ENCODE measurements at places on chromosomes 1 and 21.

DNA sequence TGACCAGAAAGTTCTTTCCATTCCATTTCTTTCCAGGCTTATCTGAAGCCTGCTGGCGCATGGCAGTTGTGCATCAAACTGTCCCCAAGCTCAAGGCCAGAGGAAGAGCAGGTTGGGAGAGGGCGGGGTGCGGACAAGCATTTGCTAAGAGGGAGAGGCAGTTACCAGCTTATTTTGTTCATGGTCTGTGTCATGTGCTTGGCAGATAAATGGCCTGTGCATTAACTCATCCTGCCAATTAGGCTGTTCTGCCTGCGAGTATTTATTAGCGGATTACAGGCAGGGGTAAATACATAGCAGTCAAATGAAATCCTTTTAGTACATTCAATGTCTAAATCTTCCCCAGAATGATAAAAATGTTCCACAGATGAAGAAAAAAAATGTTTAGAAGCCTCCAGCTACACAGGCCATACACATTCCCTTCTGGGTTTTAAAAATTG is 48.9 kb upstream of the B3GALNT2 start:
- DNase-seq: no peak

GRCh38 chr1:85306236-85306635 is 29.8 kb upstream of the BCL10 start:
- DNase-seq: no peak

DNA sequence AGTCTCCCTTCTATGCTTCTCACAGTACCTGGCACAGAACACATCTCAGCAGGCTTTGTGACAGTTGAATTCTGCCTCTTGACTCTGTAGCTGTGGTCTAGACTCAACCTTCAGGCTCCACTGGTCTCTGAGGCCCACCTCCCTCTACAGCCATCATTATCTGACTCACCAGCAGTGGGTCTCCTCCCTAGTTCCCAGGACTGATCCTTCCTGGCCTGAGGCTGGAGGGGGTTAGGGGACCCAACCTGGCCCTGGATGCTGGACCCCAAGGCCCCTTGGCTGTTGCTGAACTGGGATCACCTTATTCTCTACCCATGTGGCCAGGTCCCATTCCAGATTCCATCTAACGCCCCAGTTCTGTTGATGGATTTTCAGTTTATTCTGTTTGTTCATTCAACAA is 43.1 kb upstream of the FOXO6 start:
- no peak for DNase-seq

DNA sequence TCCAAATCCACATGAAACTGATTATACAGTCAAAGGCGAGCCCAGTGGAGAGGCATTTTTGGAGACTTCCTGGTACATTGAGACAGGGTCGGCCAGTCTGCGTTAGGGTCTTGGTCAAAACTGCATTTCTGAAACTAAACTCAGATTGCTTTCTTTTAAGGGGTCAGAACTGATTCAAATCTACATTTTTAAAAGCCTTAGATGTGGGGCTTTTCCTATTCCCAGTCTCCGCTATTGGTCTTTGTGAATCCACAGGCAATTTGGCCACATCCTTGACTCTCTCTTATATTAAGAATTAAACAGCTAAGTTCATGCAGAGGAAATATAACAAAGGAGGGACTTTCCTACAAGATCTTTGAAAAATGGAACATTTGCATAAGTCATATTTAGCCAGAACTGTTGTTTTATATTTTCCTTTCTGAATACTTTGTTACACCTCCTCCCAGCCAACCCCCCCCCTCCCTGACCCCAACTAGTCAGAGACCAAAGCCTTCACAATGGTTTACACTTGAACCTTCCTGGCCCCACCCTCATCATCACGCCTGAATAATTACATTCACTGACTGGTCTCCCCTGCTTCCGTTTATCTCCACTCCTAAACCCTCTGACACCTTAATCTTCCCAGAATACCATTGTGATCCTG is 30.9 kb downstream of the SELL start:
- DNase-seq: peak; percentile 56

DNA sequence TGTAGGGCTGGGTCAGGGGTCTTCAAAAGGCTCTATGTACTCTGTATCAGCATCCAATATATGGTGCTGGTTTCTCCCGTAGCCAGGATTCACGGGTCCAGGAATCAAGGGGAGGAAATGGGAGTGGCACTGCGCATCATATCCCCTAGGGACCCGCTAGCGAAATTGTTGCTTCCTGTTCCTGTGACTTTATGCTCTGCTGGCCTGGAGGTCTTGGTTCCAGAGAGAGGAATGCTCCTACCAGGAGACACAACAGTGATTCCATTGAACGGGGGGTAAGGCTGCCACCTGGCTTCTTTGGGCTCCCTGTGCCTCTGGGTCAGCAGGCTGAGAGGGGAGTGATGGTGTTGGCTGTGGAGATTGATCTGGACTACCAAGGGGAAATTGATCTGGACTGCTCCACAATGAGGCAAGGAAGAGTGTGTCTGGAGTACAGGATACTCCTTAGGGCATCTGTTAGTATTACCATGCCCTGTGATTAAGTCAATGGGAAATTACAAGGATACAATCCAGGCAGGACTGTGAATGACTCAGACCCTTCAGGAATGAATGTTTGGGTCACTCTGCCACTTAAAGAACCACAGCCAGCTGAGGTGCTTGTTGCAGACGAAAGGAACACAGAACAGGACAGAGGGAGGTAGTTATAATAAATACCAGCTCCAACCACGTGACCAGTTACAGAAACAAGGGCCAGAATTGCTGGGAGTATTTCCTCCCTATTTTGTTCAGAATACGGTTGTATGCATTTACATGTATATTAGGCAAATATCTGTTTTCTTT is 10.2 kb downstream of the SPSB1 start:
- no peak for DNase-seq

GRCh38 chr1:240424740-240425464 is 187.1 kb downstream of the GREM2 start:
- no peak for DNase-seq

DNA sequence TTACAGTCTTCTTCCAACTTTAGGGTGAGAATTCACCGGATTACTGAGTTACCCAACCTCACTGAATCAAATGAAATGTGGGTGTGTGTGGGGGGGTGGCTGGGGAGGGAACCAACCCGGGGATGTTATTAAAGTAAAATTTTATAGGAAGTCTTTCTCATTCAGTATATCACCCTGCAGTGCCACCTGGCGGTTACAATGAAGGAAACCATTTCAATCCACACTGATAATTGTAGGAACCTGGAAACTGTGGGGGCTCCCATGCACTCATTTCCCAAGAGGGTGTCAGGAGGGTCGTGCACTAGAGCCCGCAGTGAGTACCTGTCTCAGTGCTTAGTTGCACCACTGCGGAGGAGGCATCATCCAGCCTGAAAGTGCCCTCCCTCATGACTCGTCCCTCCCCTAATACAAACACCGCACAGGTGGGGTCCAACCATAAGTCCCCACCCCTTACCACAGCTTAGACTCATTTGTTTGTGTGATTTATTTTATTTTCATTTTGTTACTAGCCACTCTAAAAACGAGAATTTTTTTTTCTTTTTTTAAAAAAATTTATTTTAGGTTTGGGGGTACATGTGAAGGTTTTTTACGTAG is 29.1 kb upstream of the IGSF5 start:
- peak; percentile 9 for DNase-seq

GRCh38 chr1:18907917-18908845 is 5.8 kb upstream of the ALDH4A1 start:
- no peak for DNase-seq

DNA sequence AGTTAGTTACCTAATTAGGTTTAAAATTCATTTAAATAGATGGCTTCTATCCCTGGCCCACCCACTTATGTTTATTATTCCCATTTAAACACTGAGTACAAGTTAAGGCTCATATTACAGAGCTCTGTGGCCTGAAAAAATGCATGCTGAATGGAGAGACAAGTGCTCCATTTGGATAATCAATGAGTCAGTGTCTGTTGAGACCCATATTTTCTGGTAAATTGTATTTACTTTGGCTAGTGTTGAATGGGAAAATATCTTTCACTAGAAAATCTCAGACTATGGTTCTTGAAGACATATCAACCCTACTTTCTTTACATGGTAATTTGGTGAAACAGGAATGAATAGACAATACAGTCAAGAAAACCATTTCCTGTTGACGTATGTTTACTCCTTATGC is 356.0 kb downstream of the S1PR1 start:
- no peak for DNase-seq

DNA sequence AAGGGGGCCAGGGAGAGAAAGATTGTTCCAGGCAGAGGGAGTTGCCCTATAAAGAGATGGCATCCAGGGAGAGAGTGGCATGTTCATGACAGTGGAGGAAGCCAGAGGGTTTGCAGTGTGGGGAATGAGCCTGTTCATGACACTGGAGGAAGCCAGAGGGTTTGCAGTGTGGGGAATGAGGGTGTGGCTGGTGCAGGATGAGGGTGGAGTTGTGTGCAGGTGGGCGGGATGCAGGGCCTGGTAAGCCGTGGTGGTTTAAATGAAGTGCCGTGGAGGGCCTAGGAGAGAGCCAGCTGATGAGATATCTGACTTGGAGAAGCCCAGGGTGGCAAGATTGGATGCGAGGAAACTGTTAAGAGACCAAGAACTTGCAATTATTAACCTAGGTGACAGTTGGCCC is 131.8 kb downstream of the CAMTA1 start:
- DNase-seq: no peak

DNA sequence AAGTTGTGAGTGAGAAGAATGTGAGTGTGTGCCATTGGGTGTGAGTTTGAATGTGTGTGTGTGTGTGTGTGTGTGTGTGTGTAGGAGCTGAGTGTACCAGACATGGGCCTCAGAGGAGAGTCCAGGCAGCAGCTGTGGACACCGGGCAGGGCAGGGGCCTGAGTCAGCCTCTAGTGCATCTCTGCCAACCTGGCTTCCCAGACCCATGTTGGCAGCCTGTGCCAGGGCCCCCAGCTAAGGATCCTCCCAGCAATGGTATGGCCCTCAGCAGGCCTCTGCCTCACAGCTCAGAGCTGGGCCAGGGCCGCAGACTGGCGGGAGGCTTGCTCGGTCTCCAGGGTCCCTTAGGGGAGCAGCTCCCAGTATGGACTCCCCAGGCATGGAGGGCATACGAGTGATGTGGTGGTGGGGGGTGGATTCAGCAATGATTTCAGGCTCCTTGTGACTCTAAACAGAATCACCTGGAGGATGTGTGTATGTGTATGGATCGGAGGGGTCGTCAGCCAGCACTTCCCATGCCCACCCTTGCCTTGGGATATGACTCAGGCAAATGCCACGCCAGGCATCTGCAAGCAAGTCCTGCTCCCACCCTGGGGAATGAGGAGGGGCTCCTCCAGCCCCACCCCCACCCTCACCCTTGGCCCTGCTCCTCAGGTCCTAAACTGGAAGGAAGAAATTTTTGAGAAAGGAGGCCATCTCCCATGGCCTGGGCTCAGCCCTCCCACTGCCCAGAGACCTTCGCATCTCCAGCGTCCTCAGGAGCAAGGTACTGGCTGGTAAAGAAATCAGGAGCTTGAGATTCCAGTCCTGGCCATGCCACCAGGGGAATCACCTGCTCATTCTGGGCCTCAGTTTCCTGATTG is 1.8 kb upstream of the FOXO6 start:
- no peak for DNase-seq

DNA sequence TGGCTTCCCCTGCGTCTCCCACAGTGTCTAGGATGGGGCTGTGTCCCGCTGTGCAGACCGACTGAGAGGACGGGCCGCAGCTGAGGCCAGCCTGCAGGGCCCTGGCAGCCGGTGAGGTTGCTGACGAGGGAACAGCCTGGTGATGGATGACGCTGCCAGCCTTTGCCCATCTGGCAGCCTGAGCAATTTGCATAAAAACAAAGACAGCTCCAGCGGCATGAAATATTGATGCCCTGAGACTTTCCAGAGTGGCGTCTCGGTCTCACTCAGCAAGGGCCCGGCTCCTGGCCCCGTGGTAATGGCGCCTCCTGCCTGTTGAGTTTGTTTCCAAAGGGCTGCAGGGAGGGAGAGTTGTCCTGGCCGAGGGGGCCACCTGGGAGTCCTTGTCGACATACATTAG is 19.1 kb upstream of the KCNA10 start:
- DNase-seq: no peak

DNA sequence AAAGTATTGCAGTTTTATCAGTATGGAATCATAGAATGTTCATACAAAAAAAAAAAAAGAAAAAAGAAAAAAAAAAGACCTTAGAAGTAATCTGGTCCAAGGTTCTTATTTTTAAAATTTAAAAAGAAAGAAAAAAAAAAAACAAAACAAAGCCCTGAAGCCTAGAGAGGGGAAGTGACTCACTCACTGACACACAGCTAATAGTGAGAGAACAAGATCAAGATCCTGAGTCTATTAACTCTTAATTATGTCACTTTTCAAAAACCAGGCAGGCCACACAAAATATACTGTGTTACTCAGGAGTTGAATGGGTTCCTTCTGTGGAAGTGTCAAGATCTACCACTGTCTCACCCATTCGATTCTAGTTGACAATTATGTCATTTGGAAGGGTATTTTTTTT is 433.9 kb upstream of the DAB1 start:
- DNase-seq: no peak

All from activated T-cell treated with anti-CD3 and anti-CD28 coated beads for 4 hours (primary cell).